ENCODE measurements at places on chromosomes 5 and 9.

DNA sequence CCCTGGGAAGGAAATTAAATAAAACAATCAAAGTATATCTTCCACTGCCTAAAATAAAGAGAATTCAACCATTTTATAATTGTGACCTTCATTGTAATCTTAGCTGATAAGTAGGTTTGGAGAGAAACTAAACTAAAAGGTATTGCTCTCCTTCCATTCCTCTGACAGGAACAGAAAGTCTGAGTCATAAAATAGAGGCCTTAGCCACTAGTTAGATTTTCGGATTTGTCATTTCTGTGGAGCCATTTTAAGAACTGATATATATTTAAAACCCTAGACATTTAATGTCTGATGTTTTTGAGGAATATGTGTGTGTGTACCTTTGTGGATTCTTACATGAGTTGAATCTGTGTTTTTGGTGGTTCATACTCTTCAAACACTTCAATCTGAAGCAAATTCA lies 11.8 kb upstream of the TMC1 start:
- no peak for DNase-seq

DNA sequence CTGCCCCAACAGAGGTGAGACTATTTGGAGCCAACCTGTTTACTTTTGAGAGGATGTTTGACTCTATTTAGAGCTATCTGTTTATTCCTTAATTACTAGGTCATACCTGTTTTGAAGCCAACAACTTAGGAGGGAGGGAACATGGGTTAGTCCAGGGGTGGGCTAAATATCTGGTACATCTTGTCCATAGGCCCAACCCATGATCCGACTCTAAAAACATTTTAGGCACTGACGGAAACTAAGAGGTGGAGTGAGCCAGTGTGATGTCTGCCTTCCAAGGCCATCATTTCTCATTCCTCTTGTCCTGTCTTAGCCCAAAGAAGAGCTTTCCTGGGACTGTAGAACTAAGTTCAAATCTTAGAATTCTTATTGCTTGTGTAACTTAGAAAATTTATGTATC lies 8.4 kb downstream of the SPINK5 start:
- no peak for DNase-seq

- no peak for DNase-seq
Measured at GRCh38 chr5:54259090-54259489, 51.3 kb downstream of the ARL15 start.

DNA sequence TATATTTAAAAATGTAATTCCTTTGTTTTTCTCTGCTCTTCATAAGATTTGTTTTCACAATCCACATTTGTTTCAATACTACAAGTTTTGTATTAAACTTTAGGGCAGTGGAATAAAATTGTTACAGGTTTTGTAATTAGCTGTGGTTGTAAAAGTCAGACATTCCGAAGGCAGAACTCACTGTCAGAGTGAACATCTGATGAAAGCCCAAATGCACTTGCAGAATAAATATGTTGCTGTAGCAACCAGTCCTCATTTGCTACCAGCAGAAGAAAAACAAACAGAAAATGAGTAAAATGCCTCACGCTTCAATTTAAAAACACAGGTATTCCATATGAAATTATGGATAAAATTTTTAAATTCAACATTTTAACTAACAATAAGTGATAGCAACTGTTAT lies 740.1 kb upstream of the FAM174A start:
- DNase-seq: no peak

DNA sequence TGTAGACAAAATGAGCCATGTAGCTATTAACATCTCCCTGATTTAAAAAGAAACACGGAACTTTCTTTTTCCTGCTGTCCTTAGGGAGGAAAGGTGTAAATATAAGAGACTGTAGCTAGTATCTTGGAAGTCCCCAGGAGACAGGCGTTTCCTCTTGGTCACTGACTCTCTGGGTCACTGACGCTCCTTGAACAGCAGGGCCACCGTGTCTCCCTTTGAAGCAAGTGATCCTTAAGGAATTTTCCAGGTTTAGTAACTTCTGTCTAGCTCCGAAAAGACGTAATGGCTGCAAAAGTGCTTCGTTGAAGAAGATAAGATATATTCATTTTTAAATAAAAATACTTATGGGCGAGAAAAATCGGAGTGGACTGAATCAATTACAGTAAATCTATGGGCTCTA lies 745 bp upstream of the CLTA start:
- DNase-seq: no peak

DNA sequence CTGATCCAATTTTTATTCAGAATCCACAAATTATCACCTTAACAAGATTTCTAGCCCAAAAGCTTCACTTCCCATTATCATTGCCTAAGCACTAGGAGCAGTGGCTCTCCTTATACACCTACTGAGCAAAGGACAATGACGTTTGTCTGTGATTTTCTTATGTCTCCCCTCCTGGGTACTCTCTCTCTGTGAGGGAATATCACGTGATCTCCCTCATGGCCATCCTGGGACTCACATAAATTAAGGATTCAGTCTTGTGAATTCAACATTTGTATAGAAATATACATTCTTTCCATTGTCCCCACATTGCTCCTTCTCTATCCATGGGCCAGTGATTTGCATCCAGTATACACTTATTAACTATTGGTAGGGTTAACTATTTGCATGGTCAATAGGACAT lies 476.5 kb downstream of the PLK2 start:
- no peak for DNase-seq

GRCh38 chr9:96141128-96141474 lies 160.9 kb downstream of the HSD17B3 start:
- DNase-seq: no peak

DNA sequence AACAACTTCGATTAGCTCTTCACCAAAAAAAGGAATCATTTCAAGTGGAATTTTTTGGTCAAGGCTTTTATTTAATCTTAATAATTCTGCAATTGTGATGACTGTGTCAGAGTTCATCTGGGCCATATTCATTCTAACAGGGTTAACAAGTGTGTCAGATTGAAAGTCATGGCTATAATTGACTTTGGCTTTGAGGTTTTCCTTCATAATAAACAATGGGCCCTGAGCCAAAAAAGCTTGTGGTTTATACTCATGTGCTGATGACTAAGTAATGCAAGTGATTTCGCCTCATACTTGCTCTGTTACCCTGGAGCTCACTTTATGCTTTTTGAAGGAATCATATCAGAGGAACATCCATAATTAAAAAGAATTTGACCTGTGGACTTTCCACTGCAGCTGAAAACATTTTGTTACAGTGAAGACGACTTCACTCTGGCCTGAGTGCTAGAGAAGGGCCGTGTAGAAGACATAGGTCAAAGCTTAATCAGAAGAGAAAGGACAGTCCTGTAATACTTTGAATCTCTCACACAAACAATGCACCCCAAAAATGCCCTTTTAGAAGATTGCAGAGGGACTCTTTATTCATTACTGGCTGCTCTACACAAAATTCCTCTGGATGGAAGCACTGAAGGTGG lies 101.7 kb downstream of the GDNF start:
- no peak for DNase-seq

DNA sequence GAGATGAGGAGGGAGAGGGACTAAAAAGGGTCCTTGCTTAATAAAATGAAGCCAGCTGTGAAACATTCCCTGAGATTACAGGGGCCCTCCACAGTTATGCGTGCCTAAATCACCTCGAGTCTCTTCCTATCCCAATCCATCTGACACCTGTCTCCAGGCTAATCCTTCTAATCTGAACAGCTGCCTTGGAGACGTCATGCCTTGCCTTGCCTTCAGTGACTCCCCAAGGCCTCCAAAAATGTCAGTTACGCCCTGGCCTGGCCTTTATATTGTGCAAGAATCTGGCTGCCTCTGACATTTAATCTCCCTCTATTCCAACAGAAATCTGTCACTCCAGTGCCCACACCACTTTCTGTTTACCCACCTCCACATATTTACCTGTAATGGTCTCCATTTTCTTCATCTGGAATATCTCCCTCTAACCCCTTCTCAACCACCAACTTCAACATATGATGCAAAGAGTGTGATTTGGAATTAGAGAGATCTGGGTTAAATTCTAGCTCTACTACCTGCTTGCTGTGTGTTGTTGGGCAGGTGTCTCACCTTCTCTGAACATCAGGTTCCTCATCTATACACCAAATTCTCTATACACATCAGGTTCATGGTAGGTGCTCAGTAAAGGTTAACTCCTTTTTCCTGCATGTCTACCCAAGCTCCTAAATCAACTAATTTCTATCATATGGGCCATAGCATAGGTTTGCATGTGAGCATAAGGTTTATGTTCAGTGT lies 57.9 kb downstream of the PTCD2 start:
- DNase-seq: no peak

DNA sequence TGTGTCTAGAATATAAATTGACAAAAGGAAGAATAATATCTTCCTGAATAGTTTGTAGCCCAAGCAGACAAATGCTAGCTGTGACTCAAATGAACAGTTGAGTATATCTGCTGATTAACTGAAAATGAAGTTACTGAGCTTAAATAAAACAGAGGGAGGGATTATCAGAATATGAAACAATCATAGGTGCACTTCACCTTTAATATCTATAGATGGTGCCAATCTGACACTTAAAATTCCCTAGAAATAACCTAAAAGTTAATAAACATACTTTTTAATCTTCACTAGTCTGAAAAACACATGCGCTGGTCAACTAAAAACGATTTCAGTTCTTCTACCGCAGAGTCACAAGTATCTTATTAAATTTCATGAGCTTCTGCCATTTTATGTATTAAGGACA lies 280.8 kb upstream of the RASA1 start:
- DNase-seq: no peak
